Stimulated activated CD4-positive, alpha-beta T cell treated with anti-CD3 and anti-CD28 coated beads, Interleukin-1b, Interleukin-23, amount 100 ng/mL, for 1 hour (primary cell): ENCODE measurements at places on chromosomes 2 and 18.

- DNase-seq, result no peak
Observed at GRCh38 chr18:51157215-51157614, 40.3 kb downstream of the MEX3C start.

GRCh38 chr2:42378415-42378814, 17.4 kb upstream of the COX7A2L start:
- DNase-seq, result no peak

- no peak for DNase-seq
Observed at GRCh38 chr2:235045336-235045972, 93.6 kb downstream of the SH3BP4 start.

GRCh38 chr2:237922641-237923361, 44.0 kb upstream of the UBE2F start:
- no peak for DNase-seq

DNA sequence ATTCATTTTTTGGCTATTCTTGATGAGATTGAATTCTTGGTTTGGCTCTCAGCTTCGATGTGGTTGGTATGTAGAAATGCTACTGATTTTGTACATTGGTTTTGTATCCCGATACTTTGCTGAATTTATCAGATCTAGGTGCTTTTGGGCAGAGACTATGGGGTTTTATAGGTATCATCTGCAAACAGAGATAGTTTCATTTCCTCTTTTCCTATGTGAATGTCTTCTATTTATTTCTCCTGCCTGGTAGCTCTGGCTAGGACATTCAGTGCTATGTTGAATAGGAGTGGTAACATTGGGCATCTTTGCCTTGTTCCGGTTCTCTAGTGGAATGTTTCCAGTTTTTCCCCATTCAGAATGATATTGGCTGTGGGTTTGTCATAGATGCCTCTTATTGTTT, 5.5 kb upstream of the TACR1 start:
- no peak for DNase-seq

DNA sequence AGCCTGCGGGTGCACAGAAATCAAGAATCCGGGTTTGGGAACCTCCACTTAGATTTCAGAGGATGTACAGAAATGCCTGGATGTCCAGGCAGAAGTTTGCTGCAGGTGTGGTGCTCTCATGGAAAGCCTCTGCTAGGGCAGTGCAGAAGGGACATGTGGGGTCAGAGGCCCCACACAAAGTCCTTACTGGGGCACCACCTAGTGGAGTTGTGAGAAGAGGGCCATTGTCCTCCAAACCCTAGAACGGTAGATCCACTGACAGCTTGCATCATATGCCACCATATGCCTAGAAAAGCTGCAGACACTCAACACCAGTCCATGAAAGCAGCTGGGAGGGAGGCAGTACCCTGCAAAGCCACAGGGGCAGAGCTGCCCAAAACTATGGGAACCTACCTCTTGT, 833.0 kb downstream of the TMEM182 start:
- DNase-seq, result no peak

DNA sequence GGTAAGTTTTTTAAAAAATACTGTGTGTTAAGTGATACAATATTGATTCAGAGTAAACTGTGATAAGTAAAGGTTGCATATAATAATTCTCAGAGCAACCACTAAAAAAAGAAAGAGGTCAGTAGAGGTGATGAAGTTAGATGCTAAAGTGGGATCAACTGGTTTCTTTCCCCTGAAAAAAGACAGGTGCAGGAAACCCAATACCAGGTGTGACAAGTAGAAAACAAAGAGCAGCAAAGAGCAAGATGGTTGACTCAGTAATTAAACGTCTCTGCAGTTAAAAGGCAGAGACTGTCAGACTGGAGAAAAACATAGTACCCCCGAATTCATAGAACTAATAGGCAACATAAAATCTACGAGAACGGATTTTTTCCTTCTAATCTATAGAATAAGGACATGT, 128.3 kb downstream of the ATP9B start:
- DNase-seq, result no peak

DNA sequence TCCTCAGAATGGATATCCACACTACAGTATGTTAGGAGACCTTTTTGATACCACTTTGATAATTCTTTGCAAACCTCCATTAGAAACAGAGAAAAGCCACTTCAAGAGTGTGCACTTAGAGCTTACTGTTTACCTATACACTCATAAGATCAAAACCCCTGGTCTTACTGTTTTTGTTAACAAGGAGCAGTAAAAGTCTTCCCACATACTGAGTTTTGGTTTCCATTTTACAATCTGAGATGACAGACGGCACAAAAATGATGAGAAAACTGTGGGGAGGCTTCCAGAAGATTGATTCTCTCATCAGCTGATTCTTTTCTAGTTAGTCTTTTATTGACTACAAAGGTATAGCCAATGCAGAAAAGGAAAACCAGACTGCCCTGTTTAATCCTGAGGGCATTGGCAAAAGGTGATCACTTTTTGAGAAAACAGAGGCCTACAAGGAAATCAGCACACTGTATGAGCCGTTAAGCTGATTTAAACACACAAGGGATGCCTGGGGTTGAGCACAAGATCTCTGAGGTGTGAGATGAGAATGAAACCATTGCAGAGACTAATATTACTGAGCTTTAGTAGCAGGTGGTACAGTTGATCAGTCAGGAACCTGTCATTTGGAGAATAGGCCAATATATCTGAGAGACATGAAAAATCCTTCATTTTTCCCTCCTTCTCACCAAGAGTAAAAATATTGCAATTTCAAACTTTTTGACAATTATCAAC, 368.6 kb downstream of the GRB14 start:
- DNase-seq, result no peak

- DNase-seq, result no peak
Observed at GRCh38 chr2:88126772-88127637, 857 bp downstream of the FABP1 start.

DNA sequence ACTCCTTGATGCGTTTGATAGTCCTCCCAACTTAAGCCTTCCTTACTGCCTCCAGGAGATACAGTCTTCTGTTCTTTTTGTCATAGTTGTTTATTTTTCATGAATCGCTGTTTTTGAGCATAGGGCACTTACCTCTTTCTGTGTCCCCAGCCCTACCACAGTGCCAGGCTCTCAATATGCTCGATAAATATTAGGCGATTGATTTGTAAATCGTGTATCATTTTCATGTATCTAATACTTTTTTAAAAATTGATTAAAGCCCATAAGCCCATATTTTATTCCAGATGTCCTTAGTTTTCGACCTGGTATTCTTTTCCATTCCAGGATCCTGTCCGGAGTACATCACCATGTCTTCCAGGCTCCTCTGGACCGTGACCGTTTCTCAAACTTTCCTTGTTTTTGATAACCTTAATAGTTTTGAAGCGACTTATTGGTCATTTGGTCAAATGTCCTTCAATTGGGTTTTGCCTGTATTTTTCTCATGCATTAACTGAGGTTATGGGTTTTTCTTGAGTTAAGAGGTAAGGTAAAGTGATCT, 444 bp upstream of the MMADHC start:
- no peak for DNase-seq

DNA sequence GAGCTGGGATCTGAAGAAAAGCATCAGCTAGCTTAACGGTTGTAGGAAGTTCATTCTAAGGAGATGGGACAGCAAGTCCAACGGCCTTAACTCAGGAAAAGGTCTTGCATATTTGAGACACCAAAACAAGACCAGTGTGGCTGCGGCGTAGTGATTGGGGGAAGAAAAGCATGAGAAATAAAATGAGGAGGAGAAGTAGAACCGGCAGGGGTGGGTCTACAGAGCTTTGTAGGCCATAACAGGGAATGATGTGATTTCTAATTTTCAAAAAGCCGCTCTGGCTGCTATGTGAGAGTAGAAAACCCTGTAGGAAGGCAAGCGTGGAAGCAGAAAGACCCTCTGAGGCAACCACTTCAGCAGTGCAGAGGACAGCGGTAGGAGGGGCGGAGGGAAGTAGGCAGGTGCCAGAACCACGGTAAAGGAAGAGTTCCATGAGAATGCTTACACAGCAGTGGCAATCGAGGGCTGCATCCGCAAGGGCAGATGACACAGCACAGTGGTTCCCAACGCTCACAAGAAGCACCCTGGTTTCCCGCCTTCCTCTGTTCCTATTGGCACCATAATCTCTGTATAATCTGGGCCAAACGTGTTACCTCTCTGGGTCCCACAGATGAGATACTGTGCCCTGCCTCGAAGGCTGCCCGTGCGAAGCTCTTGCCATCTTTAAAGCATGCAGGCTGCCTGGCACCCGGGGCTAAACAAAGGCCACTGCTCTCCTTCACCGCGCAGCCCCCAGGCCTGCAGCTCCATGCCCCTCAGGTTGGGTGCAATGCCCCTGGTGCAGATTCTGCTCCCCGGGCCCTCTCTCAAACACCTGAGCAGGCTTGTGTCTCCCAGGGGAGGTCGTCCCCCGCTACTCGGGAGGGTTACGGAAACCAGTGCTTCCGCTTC, 795 bp downstream of the ANKRD39 start:
- no peak for DNase-seq

- no peak for DNase-seq
Observed at GRCh38 chr18:76265497-76266235, 229.4 kb downstream of the ZNF516 start.

GRCh38 chr2:26530240-26530540, 52.3 kb upstream of the OTOF start:
- DNase-seq, result no peak

DNA sequence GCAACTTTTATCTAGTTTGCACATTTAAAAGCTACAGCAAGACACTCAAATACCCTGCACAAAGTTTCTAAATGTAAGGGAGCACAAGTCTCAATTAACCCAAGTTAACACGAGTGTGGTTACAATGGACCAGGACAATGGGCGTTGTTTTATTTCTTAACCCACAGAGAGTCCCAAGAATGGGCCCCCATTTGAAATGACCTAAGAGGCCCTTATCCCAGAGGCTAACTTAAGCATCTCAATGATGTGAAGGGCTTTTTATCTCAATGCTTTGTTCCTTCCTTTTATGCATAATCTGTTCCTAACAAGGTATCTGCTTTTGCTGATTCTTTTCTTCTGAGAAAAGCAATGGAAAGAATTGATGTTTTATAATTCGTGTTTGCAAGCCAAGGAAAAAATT, 151.5 kb upstream of the SALL3 start:
- no peak for DNase-seq

- no peak for DNase-seq
Observed at GRCh38 chr2:187338679-187339121, 109.4 kb downstream of the CALCRL start.

- no peak for DNase-seq
Observed at GRCh38 chr2:145094370-145094769, 574.5 kb upstream of the ZEB2 start.

- DNase-seq, result peak; percentile 19
Observed at GRCh38 chr2:72770879-72771461, 54.9 kb downstream of the EXOC6B start.

DNA sequence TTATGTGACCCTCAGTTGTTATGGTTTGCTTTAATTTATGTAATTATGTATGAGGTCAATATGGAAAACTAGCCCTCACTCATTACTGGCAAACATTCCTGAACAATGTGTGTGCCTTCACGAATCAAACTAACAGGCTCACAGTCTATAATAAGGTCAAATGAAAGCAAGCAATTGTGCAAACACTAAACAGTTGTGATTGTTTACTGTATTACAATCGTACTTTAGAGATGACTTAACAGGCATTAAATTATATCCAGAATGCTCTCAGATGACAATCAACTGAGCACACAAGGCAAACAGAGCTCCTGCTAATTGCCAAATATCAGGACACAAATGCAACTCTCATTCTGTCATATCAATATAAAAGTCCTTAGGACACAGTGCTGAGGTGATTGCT, 29.5 kb downstream of the COL5A2 start:
- no peak for DNase-seq

GRCh38 chr18:8754995-8755960, 49.9 kb downstream of the MTCL1 start:
- no peak for DNase-seq

DNA sequence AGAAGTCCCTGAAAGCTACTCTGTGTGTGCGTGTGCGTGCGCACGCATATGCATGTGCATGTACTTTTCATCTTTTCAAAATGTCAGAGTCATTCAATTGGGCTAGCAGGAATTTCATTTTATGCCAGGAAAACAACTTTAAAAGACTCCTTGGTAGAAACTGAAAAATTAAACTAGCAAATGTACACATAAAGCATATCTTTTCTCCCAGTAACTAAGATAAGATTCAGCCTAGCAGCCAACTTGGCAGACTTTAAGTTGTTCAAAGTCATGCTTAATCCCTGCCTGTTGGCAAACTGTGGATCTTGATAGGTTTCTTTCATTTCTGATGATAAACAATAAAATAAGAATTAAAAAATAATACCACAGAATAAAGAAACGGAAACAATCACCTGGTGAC, 1129.1 kb downstream of the LRP1B start:
- DNase-seq, result no peak

GRCh38 chr2:137748533-137748932, 215.7 kb upstream of the HNMT start:
- no peak for DNase-seq

DNA sequence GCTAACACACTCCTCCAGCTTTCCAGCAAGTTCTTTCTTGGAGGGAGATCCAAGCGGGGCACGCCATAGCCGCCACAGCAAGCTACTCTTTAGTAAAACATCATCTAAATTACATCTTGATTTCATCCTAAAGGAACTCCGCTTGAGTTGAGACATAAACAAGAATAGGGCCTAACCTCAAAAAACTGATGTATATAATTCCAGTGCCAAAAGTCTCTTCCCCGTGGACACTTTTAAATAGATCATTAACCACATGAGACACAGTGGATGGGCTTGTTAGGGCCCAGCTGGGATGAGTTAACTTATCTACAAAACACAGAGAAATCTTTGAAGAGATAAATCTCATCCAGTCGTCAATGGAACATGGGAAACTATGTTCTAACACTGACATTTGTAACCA, 20.8 kb upstream of the MLPH start:
- DNase-seq, result no peak

GRCh38 chr18:3952031-3952430, 502.1 kb downstream of the TGIF1 start:
- no peak for DNase-seq

- no peak for DNase-seq
Observed at GRCh38 chr2:160207804-160208654, 8.0 kb upstream of the ITGB6 start.

DNA sequence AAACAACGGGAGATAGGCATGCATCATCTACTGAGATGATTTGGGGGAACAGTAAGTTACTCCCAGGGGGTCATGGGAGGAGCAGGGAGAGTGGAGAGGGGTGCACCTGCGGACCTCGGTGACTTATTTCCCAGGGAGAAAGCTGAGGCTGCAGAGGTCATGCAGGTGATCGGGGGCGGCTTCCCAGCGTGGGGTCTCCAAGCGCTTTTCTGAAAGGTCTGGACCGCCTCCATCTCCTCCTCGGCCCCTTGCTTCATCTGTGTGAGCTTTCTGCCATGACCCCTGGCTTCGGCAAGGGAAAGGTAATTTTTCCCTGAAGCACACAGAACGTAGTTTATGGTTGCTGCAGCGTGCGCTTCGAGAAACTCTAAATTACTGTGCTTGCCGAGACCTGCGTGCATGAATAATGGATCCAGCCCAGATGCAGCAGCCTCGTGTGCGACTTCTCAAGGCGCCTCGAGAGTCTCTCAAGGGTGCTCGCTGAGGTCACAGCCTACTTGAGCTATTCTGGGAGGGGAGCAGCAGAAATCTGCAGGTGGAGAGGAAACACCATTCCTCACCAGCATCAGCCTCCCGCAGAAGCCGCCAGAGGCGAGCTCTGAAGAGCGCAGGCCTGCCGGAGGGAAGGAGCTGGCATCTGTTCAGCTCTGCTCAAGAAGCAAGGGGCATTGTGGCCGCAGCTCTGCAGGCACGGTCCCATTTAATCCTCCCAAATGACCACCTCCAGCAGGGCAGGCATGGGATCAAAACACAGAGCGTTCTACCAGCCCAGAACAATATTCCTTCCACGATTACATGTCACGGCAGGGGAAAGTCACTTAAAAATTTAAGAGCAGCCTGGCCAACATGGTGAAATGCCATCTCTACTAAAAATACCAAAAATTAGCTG, 308.4 kb upstream of the MYT1L start:
- DNase-seq, result no peak
